Memory B cell (primary cell): ENCODE measurements at places on chromosomes 12 and 14.
A peak's percentile ranks its signal among the peaks of the same experiment; 100 is the strongest.

- H3K36me3 ChIP-seq: peaks cover 27% of the 10 kb centered on the region
- H3K27me3 ChIP-seq: no peaks in the 10 kb centered on the region
- no peak overlapping the region for H3K27ac ChIP-seq
- no peaks in the 10 kb centered on the region for H3K4me1 ChIP-seq
Observed at GRCh38 chr12:53533471-53533870, 26.2 kb upstream of the NPFF start.

DNA sequence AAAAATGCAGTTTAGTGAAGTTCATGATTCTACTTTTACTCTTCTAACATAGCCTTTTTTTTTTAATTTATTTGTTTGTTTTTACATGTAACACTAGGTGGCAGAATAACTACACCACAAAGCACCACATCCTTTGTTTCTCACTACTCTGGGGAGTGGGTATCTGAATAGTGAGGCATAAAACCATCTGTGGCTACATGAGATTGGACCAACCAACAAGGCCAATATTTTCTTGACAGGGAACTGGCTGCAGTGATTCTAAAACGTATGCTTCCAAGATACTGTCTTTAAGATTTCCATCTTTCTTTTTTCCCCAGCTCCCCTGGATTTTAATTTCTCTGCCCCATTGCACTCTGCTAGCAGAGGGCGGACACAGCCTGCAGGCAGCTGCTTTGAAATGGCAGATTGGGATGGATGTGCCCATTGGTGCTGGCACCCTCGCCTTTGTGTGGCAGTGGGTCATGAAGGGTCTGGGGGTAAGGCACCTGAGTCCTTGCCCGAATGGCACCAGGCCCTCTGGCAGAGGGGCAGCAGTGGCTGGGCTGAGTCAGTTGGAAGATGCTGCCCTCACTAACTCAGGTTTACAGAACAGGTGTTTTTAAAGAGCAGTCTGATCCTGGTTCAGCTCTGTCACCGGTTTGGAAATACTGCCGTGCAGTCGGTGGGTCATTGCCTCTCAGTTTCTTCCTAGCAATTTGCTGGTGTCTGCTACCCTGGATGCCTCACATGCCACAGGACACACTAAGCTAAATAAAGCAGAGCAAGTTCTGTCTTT is 429.1 kb downstream of the RAD51B start:
- H3K36me3 ChIP-seq: no peaks in the 10 kb centered on the region
- peak; percentile 40 for DNase-seq
- H3K4me3 ChIP-seq: no peak overlapping the region

DNA sequence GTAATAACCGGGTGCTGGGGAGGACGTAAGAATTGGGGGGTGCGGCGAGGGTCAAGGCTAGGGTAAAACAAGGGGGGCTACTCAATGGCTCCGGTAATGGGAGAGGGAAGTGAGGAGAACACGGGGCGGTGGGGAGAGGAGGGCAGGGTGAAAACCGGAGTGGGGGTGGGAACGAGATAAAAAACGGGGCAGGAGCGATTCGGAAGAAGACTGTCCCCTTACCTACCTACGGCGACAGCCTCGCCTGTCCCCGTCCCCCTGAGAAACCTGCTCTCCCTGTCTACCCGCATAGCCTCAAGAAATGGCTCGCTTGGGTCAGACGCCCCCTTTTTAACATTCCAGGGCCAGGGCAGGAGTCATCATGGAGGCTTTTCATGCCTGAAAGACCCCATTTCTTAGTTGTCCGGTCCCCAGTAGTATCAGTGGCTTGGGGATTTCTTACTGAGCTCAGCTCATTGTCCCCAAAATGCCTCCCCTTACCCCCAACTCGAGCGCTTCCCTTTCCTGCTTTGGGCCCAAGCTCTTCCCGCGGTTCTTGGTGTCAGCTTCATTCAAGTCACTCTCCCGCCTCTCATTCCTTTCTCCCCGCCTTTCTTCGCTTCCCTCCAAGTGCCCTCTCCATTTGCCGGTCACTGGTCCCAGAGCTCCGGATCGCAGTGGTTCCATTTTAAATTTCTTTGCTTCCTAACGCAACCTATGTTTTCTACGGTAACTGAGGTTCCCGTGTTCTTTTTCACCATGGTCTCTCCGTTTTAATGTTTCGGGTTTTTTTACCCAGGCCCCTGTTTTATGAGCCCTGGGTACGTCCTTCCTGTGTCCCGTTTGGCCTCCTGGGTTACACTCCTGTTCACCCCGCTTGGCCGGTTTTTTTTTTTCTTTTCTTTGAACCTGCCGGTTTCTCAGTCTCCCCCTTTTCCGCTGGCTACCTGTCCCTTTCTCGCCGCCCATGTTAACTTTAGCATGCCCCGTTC is 1.2 kb upstream of the WSB2 start:
- H3K27me3 ChIP-seq: peaks cover 2% of the 10 kb centered on the region
- no peak for DNase-seq
- peak overlapping the region; percentile 56 for H3K27ac ChIP-seq
- H3K4me1 ChIP-seq: peaks cover 40% of the 10 kb centered on the region
- peak overlapping the region; percentile 89 for H3K4me3 ChIP-seq

- no peak for DNase-seq
- H3K4me1 ChIP-seq: peaks cover 13% of the 10 kb centered on the region
- no peaks in the 10 kb centered on the region for H3K27me3 ChIP-seq
- H3K27ac ChIP-seq: peak overlapping the region; percentile 73
- peaks cover 23% of the 10 kb centered on the region for H3K36me3 ChIP-seq
- no peak overlapping the region for H3K4me3 ChIP-seq
Observed at GRCh38 chr14:102907980-102908730, 14.3 kb upstream of the AMN start.

- H3K27me3 ChIP-seq: no peaks in the 10 kb centered on the region
- no peak overlapping the region for H3K27ac ChIP-seq
- no peak for DNase-seq
- H3K36me3 ChIP-seq: peaks cover 39% of the 10 kb centered on the region
Observed at GRCh38 chr12:26668230-26668629, 164.8 kb downstream of the ITPR2 start.

DNA sequence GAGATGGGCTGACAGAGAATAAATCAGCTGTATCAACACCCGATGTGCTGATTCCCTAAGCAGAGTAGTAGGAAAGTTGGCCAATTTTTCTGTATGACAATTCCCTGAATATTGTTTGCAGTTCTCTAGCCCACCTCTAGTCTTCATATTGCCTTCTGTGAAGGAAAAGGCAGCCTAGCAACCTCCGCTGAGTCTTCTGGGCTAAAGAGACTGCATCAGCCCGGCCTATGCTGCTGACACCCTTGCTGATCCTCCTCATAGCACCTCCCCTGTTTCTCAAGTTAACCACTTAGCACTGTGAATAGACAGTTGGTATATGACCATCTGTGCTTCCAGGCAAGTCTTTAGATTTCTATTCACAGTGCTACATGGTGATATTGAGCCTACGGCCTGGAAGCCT is 161.1 kb upstream of the EGLN3 start:
- H3K27ac ChIP-seq: no peak overlapping the region
- no peak for DNase-seq
- no peaks in the 10 kb centered on the region for H3K27me3 ChIP-seq
- H3K4me1 ChIP-seq: no peaks in the 10 kb centered on the region
- H3K36me3 ChIP-seq: no peaks in the 10 kb centered on the region

DNA sequence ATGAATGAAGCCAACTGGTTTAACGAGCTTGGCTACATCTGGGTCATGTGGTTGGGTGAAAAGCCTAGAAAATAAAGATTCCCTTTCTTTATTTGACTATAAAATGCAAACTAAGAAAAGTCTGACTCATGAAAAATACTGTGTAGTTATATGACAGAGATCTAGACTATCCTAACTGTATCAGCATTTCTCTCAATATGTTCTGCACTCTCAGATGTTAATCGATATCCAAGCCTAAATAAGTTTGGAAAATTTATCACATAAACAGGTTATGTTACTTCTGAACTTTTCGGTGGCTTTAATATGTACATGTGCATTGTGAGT is 133.1 kb downstream of the DAAM1 start:
- no peak overlapping the region for H3K4me3 ChIP-seq
- no peak overlapping the region for H3K27ac ChIP-seq
- peaks cover 27% of the 10 kb centered on the region for H3K36me3 ChIP-seq
- peaks cover 22% of the 10 kb centered on the region for H3K4me1 ChIP-seq
- no peaks in the 10 kb centered on the region for H3K27me3 ChIP-seq

DNA sequence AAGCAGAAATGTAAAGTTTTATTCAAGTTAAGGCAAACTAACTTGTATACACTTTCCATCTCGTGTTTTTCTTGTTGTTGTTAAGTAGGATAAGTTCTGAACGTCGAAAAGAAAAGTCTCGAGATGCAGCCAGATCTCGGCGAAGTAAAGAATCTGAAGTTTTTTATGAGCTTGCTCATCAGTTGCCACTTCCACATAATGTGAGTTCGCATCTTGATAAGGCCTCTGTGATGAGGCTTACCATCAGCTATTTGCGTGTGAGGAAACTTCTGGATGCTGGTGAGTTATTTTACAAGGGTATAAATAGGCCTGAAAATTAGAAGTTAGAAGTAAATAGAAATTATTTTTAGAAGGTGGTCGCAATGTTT is 25.0 kb downstream of the HIF1A start:
- H3K4me1 ChIP-seq: peaks cover 33% of the 10 kb centered on the region
- H3K27me3 ChIP-seq: no peaks in the 10 kb centered on the region
- peak overlapping the region; percentile 66 for H3K4me3 ChIP-seq
- peak overlapping the region; percentile 89 for H3K27ac ChIP-seq
- DNase-seq: no peak

GRCh38 chr14:77313371-77313770 is 7.3 kb downstream of the POMT2 start:
- H3K4me3 ChIP-seq: no peak overlapping the region
- H3K27ac ChIP-seq: no peak overlapping the region

- H3K4me3 ChIP-seq: no peak overlapping the region
- H3K36me3 ChIP-seq: peaks cover 6% of the 10 kb centered on the region
- no peak overlapping the region for H3K27ac ChIP-seq
- no peak for DNase-seq
- H3K4me1 ChIP-seq: no peaks in the 10 kb centered on the region
Observed at GRCh38 chr12:4881266-4882064, 28.2 kb upstream of the KCNA1 start.

DNA sequence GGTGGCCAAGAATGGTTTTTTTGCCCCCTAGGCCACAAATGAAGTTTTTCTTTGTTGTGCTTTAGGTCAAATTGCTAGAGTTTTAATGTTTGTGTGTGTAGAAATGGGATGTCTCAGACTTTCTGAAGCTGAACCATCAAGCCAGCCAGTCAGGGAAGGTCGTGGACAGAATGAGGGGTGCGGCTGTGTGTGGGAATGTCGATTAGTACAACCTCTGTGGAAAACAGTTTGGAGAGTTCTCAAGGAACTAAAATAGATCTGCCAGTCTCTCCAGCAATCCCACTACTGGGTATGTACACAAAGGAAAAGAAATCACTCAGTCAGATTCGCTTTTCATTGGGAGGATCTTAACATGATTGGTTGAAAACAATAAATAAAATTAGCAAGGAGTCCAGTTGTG is 44.5 kb downstream of the ACACB start:
- no peaks in the 10 kb centered on the region for H3K27me3 ChIP-seq
- peaks cover 5% of the 10 kb centered on the region for H3K36me3 ChIP-seq
- H3K27ac ChIP-seq: no peak overlapping the region

- H3K4me3 ChIP-seq: no peak overlapping the region
- peaks cover 17% of the 10 kb centered on the region for H3K4me1 ChIP-seq
Observed at GRCh38 chr14:20734430-20734806, 11.3 kb upstream of the EDDM3A start.

DNA sequence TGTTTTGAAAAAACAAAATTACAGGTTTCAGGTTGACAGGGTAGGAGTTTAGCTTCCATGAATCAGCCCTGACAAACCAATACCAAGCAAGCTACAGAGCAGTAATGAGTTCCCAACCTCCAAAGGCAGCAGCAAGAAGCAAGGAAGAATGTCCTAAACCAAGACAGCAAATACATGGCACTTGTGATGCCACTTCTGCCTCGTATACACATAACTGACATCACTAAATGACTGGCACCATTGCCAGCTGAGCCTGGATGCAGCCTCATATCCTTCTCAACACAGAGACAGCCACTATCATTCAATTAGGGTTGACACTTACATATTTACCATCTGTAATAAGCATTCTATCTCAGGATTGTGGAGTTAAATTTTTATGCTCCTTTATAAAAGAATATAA is 35.0 kb upstream of the MDM1 start:
- no peak overlapping the region for H3K4me3 ChIP-seq
- H3K27ac ChIP-seq: peak overlapping the region; percentile 72
- no peaks in the 10 kb centered on the region for H3K27me3 ChIP-seq
- no peaks in the 10 kb centered on the region for H3K36me3 ChIP-seq
- DNase-seq: no peak
- peaks cover 28% of the 10 kb centered on the region for H3K4me1 ChIP-seq

DNA sequence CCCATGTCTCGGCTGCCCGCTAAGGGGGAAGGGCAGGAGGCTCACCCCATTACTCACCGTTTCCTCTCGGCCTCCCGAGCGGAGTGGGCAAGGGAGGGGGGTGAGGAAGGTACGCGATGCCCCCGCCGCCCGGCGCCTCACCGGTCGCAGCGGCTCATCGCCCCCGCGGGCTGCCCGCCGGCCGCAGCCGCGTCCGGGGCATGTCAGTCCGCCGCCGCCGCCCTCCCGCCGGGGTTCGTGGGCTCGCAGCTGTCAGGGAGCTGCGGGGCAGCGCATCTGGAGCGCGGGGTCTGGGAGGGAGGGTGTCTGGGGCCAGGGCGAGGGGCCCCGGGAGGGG is 461 bp downstream of the SLC8A3 start:
- H3K36me3 ChIP-seq: no peaks in the 10 kb centered on the region
- H3K4me1 ChIP-seq: peaks cover 11% of the 10 kb centered on the region
- peak overlapping the region; percentile 87 for H3K4me3 ChIP-seq
- H3K27me3 ChIP-seq: peaks cover 18% of the 10 kb centered on the region

GRCh38 chr14:53226553-53226952 is 73.4 kb upstream of the DDHD1 start:
- no peak for DNase-seq
- H3K27ac ChIP-seq: no peak overlapping the region
- peaks cover 10% of the 10 kb centered on the region for H3K36me3 ChIP-seq
- H3K4me1 ChIP-seq: no peaks in the 10 kb centered on the region
- no peak overlapping the region for H3K4me3 ChIP-seq

- DNase-seq: no peak
- H3K4me1 ChIP-seq: peaks cover 4% of the 10 kb centered on the region
- no peaks in the 10 kb centered on the region for H3K36me3 ChIP-seq
Observed at GRCh38 chr14:90449411-90449810, 52.6 kb downstream of the CALM1 start.

GRCh38 chr14:71621276-71621675 is 311.0 kb upstream of the RGS6 start:
- peaks cover 30% of the 10 kb centered on the region for H3K4me1 ChIP-seq
- no peak overlapping the region for H3K4me3 ChIP-seq
- no peaks in the 10 kb centered on the region for H3K27me3 ChIP-seq
- no peak for DNase-seq
